ENCODE measurements at places on chromosomes 7 and 10.

- DNase-seq: no peak
These were observed 8.0 kb downstream of the DGKI start for GRCh38 chr7:137838706-137839315.

- DNase-seq: no peak
These were observed 10.9 kb upstream of the FRAT1 start for GRCh38 chr10:97307866-97308780.

DNA sequence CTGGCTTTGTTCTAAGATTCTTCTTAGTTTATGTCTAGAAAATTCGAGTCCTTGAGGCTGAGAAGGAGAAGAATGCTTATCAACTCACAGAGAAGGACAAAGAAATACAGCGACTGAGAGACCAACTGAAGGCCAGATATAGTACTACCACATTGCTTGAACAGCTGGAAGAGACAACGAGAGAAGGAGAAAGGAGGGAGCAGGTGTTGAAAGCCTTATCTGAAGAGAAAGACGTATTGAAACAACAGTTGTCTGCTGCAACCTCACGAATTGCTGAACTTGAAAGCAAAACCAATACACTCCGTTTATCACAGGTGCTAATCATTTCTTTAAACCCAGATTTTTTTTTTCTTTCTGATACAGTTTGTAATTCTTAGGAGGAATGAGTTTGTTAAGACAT, 6.7 kb downstream of the CEP55 start:
- no peak for DNase-seq

GRCh38 chr7:42734568-42734967, 177.3 kb downstream of the C7orf25 start:
- no peak for DNase-seq

GRCh38 chr10:117718986-117719920, 176.7 kb downstream of the EMX2 start:
- no peak for DNase-seq

GRCh38 chr10:125377368-125377767, 217.0 kb upstream of the CTBP2 start:
- DNase-seq: no peak

GRCh38 chr7:38027884-38028455, 107.5 kb downstream of the EPDR1 start:
- no peak for DNase-seq

DNA sequence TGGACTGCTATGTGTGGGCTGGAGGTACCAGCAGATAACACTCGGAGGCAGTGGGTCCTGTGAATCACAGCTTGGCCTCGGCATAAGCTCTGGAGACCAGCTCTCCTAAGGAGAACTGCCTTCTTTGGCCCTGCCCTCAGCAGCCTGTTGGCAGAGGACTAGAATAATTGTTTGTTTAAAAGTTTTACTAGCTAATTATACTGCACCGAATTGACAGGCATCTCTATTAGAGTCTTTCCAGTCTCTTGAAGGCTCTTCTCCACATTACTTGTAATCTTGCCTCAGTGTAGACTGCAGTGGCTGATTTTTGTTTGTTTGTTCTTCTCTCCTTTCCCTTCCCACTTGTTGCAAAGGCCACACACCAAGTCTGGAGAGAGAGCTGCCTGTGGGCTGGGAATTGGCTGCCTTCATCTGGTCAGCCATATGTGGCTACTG, 183.2 kb downstream of the AUTS2 start:
- no peak for DNase-seq

Measured in T-helper 22 cell (primary cell).